ENCODE measurements at places on chromosomes 3 and 15.

DNA sequence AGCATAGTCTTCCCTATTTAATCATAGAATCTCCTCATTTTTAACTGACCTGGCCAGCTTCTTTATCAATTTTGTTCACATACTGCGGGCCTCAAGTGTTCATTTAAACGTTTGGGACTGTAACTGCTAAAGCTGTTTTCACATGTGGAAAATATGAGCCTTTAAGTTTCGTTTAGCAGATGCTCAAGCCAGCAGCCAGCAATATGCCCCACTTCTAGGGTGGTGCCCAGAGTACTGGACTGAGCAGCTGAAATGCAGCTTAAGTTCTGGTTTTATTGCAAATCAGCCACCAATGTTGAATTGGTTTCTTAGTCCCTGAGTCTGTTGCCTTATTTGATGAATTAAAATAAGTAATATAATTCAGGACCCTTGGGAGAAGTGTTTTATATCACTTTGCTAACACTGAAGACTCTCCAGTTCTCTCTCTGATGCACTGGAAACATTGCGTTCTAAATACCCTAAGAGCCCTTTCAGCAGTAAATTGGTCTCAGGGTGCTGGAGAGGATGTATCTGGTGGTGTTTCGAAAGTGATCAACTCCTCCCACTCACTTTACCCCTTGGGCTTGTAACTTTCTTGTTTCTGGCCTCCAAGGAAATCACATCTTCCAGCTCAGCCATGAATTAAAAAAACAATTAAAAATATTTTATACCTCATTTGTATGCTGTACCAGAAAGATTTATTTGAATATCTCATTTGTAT lies 61.7 kb downstream of the B3GALNT1 start:
- DNase-seq: no peak

GRCh38 chr3:58210761-58211460 lies at the start of gene DNASE1L3:
Gene DNASE1L3 (minus strand): TSS chr3:58210972. CDS start chr3:58210906, 66 bp downstream.
- no peak for DNase-seq

- DNase-seq: no peak
Observed at GRCh38 chr3:36733162-36733696, 31.1 kb downstream of the DCLK3 start.

DNA sequence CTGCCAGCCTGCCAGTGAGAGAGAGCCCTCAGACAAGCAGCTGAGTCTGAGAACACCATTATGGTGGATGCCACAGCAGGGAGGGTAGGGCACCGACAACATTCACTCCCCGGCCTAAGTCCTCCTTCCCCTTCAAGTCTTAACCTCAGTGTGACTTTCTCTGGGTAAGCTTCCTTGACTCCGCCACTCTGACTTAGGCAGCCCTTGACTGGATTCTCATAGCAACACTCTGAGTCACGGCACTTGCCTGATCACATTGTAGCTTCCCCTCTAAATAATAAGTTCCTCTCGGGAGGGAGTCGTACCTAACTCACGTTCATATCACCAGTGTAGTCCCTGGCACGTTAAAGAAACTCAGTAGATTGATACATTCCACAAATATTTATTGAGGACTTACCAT lies 180.5 kb downstream of the FOXB1 start:
- DNase-seq: no peak

GRCh38 chr3:148591525-148591924 lies 106.2 kb upstream of the AGTR1 start:
- no peak for DNase-seq

- no peak for DNase-seq
Observed at GRCh38 chr3:142693136-142693853, 30.5 kb upstream of the TRPC1 start.
